Adrenal gland (tissue), 19 donors: ENCODE measurements at places on chromosomes 1 and 21. TPM values are rescaled to one million over a fixed set of nuclear protein-coding genes. Genes with fewer than 3 reads are reported as not detected.

Gene RSPO1
- polyA plus RNA-seq, result 0.20 TPM

Gene S100A12
- 4.7 TPM for polyA plus RNA-seq

Gene S100A6
- 3,763 TPM for polyA plus RNA-seq

Gene NES
- polyA plus RNA-seq, result 13.2 TPM

Gene PGD
- polyA plus RNA-seq, result 32.2 TPM

Gene S100A7A
- not detected for polyA plus RNA-seq

Gene G0S2
- 48.5 TPM for polyA plus RNA-seq

Gene GPR37L1
- 0.13 TPM for polyA plus RNA-seq

- no peak for DNase-seq
Measured at GRCh38 chr21:34313116-34313515, 50.7 kb upstream of the KCNE2 start.

DNA sequence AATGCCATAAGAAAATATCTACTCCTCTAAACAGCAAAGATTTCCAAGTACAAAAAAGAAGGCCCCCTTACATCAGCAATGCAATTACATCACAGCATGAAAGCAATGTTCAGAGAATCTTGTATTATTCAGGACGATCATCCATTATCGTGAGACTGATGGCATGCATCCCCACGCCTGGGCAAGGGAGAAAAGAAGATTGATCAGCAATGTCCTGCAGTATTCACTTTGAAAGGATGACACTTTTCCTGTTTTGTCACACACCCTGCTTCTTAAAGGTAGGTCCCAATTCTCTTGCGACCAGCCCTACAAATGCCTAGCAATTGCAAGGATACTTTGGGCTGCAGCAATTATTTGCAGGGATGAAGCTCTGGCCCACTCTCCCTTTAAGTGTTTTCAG lies 108.7 kb downstream of the TOMM20 start:
- no peak for DNase-seq

GRCh38 chr1:66339944-66340343 lies 194.0 kb upstream of the SGIP1 start:
- DNase-seq, result no peak

- DNase-seq, result no peak
Measured at GRCh38 chr1:222266223-222267196, 281.4 kb downstream of the HHIPL2 start.

- no peak for DNase-seq
Measured at GRCh38 chr21:45097827-45098387, 23.5 kb downstream of the ADARB1 start.

DNA sequence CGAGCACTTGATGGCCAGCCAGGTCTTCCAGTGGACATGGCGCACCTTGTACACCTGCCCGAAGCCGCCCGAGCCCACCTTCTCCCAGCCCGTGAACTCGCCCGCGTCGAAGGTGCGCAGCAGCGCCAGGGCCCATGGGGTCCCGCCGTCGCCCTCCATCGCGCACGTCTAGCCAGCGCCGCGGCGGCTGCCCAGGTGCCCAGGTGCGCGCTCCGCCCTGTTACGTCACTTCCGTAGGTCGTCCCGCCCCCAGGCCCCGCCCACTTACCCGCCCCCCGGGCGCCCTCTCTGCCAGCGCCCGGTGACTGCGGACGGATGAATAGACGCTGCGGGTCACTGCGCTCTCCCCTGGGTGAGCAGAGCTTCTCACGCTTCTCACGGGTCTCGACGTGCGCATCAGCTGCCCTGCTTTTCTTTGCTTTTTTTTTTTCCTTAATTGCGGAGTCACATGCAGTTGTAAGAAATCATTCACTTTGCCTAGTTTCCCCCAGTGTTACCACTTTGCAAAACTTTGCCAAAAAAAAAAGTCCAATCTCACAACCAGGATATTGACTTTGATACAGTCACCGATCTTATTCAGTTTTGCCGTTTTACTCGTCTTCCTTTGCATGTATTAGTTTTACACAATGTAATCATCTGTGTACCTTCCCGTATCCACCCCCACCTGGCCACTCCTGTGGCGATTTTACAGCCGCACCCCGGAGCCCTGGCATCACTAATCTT lies at the start of gene RIPK4:
Gene RIPK4 (minus strand): TSS at position 170 of the 723 bp plus-strand sequence. CDS start 11 bp downstream, at position 159.
- no peak for DNase-seq

GRCh38 chr1:112196008-112196588 lies 199.9 kb upstream of the CTTNBP2NL start:
- DNase-seq, result no peak

DNA sequence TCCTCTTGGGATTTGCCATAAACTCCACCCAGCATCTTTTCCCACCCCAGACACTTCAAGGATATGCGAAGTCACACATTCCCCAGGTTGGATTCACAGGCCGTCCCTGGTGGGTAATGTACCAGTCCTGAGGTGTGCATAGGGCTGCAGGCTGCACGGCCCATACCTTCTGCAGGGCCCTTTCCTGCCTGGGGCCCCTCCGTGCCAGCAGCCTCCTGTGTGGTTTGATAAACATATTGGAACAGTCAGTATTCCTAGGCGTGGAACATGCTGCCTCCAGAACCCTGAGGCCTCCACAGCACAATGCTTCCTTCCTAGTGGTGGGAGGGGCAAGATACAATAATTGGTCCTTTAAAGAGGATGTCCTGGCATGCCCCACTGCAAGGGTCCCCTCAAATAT lies 26.6 kb downstream of the IL10RB start:
- DNase-seq, result no peak

DNA sequence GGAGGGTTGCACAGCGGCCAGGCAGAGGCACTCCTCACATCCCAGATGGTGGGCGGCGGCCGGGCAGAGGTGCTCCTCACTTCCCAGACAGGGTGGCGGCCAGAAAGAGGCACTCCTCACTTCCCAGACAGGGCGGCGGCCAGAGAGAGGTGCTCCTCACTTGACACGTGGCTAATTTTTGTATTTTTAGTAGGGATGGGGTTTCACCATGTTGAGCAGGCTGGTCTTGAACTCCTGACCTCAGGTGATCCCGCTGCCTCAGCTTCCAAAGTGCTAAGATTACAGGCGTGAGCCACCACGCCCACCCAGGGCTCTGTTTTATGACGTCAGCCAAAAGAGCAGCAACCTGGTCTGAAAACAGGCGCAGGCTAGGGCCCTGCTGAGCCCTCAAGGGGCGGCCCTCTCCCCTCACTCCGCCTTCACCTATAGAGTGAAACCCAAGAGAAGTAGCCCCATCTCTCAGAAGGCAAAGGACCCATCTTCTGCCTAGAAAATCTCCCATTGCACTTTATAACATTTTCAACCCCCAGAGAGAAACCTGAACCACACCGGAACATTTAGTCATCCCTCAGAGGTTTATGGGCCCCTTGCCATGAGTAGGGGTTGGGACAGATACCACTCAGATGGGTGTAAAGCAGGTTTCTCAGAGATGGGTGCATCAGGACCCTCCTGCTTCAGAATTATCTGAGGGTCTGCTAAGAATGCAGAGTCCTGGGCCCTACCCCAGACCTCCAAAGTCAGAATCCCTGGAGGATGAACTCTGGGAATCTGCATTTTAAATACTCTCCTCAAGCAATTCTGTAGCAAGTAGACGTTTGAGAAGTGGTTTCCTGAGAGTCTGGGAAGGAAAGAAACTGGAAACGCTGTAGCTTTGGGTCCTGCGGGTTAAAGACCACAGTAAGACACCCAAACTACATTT lies 40.8 kb downstream of the CDK18 start:
- DNase-seq, result no peak

DNA sequence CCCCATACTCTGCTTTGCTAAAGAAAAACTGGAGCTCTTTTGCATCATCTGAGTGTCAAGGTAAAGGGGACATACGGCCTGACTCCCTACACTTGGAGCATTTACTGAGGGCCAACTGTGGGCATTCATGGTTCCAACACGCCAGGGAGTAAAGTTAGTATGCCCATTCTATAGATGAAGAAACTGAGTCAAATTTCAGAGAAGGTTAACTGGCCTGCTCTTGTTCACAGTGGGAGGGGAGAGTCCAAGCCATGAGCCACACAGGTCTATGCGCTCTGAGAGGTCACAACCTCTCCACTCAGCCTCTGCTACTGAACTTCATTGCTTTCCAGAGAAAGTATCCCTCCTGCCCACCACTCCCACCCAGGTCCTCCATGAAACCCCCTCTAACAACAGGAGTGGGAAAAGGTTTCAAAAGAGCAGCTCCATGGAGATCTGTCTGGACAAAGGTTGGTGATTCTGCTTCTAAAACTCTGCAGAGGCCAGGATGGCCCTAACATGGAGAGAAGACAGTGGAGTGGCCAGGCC lies 6.8 kb upstream of the KCNN3 start:
- no peak for DNase-seq

DNA sequence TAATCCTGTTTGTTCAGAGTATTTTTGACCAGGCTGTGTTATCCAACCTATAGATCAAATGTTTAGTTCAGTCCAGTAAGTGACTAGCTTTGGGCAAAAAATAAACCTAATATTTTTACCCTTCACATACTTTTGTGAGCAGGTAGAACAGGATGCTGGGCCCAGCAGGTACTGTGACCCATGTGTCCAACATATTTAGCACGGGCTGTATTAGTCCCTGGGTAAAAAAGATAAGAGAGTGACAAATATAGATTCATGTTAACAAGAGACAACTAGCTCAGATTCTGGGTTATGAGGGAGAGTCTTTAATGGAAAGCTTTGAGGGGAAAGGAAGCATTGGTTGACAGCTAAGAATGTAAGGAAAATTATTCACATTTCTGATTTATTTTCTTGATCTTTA lies 43.1 kb downstream of the OLFM3 start:
- DNase-seq, result no peak

DNA sequence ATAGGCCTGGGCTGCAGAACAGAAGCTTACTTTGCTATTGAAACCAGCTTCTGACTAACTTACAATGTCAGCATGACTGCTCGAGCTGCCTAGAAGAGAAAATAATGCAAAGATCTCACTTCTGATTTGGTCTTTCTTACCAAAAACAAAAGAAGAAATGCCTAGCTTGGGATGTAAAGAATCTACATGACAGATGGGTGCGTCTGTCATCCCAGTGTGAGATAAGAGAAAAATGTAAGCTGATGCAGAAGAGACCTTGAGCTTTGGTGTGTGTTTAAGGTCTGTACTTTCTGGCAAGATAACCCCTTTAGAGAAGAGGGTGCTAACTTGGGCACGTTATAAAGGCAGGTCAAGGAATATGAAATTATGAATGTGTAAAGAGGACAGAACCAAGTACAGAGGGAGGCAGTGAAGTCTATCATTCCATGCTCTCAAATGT lies 3.6 kb downstream of the FAM20B start:
- no peak for DNase-seq

DNA sequence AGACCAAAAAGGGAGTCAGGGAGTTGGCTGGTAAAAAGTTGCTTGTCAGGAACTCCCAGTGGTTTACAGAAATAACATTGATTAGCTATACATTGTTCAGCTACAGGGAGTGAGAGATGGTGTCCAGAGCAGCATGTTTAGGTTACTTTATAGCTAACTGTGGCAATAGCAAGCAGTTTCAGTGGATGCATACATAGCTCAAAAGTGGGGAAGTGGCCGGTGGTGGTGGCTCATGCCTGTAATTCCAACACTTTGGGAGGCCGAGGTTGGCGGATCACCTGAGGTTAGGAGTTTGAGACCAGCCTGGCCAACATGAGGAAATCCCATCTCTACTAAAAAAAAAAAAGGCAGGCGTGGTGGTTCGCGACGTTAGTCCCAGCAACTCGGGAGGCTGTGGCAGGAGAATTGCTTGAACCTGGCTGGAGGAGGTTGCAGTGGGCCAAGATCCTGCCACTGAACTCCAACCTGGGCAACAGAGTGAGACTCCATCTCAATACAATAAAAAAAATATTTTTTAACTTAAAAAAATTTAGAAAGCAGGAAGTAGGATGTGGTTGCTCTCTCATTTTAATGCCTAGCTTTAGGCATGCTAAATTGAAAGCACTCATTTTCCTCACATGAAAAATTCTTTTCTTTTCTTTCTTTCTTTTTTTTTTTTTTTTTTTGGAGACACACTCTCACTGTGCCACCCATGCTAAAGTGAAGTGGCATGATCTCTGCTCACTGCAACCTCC lies 109.7 kb downstream of the PPIAL4G start:
- no peak for DNase-seq

- DNase-seq, result no peak
Measured at GRCh38 chr1:182249201-182249676, 142.4 kb downstream of the GLUL start.

DNA sequence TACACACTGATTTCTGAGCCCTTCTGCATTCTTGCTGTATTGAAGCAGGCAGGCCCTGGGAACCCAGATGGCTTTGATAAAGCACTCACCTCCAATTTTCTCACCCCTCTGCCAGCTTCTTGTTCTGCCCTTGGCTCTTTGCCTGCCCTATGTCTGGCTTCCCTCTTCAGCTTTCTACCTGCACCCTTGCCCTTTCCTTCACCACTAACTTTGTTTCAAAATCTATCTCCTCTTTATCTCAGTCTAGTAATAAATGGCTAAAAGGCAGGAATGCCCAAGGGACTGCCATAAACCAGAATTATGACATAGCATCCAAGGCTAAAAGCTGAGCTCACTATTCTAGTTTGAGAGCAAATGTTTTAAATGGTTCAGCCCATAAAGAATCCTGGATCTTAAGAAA lies 178.7 kb downstream of the TNR start:
- no peak for DNase-seq

DNA sequence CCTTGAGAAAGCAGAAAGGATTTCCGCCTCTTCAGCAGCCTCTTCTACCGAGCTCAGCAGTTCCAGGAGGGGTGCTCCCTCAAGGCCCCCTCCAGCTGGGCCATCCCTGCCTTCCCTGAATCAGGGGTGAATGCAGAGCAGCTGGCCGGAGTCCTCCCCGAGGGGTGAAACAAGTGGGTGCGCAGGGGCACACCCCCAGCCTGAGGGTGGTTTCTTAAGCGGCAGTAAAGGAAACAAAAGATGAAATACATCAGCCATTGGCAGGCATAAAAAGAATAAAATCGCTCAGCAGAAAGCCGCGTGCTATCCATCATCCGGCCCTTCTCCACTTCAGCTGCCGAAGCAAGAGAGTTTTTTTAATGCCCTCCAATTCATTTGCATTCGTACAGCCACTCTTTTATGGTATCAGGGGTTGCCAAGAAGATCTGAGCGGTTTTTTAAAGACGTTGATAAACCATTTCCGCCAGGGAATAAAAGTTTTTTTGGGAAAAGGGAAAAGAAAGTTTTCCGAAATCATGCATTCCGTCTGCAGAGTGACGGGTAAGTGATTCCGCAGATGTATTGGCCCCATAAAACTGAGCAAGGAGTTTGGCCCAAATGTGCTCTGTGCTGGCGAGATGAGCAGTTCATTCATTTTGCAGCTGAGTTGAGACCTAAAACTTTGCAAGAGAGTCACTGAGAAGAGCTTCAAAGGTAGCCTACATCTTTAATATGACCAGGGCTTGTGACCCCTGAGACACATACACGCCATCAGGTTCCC lies 73.7 kb upstream of the ZC3H12A start:
- no peak for DNase-seq

GRCh38 chr21:42827588-42827987 lies 51.8 kb downstream of the WDR4 start:
- no peak for DNase-seq
